ENCODE measurements at places on chromosomes 3 and 15. TPM values are rescaled to one million over a fixed set of nuclear protein-coding genes. Genes with fewer than 3 reads are reported as not detected.

DNA sequence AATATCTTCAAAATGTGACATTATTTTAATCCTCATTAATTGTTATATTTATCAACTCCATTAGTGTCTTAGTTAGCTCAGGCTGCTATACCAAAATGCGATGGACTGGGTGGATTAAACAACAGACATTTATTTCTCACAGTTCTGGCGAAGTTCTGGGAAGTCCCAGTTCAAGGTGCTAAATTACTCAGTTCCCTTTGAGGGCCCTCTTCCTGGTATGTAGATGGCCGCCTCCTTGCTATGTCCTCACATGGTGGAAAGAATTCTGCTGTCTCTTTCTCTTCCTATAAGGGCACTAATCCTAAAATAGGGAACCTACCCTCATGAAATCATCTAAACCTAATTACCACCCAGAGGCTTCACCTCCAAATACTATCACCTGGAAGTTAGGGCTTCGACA, 38.8 kb upstream of the DUT start:
- H3K4me1 ChIP-seq = no peaks in the 10 kb centered on the region
- no peaks in the 10 kb centered on the region for H3K27me3 ChIP-seq
- no peak overlapping the region for H3K27ac ChIP-seq
- no peaks in the 10 kb centered on the region for H3K36me3 ChIP-seq

DNA sequence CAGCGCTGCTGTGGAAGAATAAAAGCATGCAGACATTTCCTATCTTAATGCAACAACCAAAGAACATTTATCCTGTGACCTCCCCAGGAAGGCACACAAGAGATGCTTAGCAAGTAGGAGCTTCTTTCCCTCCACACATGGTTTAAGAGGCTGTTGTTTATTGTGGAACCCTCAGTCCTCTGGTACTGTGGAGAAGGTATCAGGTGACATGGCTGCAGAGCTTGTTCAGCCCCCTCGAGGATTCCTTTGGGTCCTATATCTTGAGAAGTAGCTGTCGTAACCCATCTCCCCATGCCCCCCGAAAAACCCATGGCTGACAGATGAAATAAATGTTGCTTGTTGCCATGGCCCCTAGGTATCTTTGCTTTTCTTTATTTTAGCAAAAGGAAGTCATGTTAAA, 20.3 kb upstream of the ETV5 start:
- peaks cover 2% of the 10 kb centered on the region for H3K4me1 ChIP-seq
- no peaks in the 10 kb centered on the region for H3K36me3 ChIP-seq
- H3K27me3 ChIP-seq = no peaks in the 10 kb centered on the region
- H3K4me3 ChIP-seq = no peak overlapping the region

FAN1 gene
- 12.7 TPM for polyA plus RNA-seq

GRCh38 chr3:106691476-106691875, 685.8 kb upstream of the CCDC54 start:
- no peaks in the 10 kb centered on the region for H3K27me3 ChIP-seq
- H3K27ac ChIP-seq = no peak overlapping the region
- DNase-seq = no peak
- no peak overlapping the region for H3K4me3 ChIP-seq
- H3K4me1 ChIP-seq = no peaks in the 10 kb centered on the region

- no peaks in the 10 kb centered on the region for H3K36me3 ChIP-seq
- no peak for DNase-seq
- H3K27me3 ChIP-seq = no peaks in the 10 kb centered on the region
- peak overlapping the region; percentile 26 for H3K27ac ChIP-seq
These were observed 401.2 kb upstream of the NR2F2 start for GRCh38 chr15:95929232-95929846.

CCK gene
- polyA plus RNA-seq = not detected

DNA sequence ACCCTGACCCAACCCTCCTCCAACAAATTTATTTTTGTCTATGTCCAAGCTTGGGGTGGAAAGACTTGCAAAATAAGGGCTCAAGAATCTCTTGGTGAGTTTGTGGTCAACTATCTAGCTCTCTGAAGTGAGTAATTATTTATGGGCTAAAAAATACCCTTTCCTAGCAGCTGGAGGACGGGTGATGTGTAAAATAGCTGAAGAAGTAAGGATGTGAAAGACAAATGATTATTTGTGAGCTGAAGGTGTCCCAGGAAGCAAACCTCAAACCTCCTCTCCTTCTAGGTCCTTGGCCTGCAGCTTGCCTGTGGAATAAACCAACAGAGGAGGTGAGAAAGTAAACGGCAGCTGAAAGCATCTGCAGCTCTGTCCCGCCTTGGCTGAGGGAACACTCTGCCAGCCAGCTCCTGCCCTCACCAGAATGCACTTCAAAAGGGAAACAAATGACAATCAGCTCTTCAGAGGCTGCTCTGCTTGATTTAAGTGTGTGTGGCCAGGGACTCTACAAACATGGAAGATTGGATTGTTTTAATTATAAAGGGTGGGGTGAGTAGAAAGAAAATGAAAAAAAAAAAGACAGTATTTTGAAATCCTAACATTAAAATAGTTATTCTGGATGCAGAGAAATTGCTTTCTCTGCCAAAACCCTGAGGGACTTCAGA, 60.3 kb downstream of the TM4SF4 start:
- no peak overlapping the region for H3K27ac ChIP-seq
- H3K36me3 ChIP-seq = no peaks in the 10 kb centered on the region
- peaks cover 32% of the 10 kb centered on the region for H3K4me1 ChIP-seq
- no peak for DNase-seq
- H3K27me3 ChIP-seq = no peaks in the 10 kb centered on the region

DNA sequence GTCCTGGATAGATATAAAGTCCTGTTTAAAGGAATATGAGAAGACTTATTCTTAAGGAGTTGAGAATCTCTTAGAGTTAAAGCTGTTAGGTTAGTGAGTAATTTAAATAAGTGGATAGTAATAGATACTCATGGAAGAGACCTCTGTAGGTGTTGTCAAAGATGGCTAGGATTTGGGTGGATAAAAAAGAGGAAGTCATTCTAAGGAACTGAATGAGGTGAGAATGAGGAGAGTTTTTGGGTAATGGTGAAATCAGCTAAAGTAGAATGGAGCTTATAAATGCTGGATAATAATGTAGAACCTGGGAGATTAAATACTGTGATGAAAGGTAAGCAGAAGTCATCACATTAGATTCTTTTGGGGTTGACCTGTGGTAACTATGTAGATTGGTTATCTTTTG, 8.1 kb downstream of the ARIH1 start:
- no peaks in the 10 kb centered on the region for H3K27me3 ChIP-seq
- no peak overlapping the region for H3K27ac ChIP-seq
- no peaks in the 10 kb centered on the region for H3K36me3 ChIP-seq
- no peak overlapping the region for H3K4me3 ChIP-seq
- peaks cover 18% of the 10 kb centered on the region for H3K4me1 ChIP-seq
- DNase-seq = no peak

DNA sequence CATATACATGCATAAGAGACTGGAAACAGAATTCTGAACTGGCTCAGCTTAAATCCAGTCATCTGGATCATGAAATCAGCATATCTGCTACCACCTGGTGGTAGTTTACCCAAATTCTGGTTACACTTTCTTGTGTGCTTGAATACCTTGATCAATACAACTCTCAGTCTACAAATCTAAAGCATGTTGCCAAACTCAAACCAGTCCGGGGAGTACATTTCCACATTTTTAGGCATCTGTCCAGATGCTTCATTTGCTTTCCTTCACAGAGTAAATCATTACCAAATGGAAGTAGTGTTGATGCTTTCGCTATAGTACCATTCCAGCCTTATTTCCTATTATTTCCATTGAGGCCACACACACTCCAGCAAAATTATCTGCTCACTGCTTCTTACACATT, 126.4 kb downstream of the P2RY1 start:
- H3K27me3 ChIP-seq = no peaks in the 10 kb centered on the region
- H3K27ac ChIP-seq = no peak overlapping the region
- no peak for DNase-seq
- no peaks in the 10 kb centered on the region for H3K36me3 ChIP-seq
- no peak overlapping the region for H3K4me3 ChIP-seq

DNA sequence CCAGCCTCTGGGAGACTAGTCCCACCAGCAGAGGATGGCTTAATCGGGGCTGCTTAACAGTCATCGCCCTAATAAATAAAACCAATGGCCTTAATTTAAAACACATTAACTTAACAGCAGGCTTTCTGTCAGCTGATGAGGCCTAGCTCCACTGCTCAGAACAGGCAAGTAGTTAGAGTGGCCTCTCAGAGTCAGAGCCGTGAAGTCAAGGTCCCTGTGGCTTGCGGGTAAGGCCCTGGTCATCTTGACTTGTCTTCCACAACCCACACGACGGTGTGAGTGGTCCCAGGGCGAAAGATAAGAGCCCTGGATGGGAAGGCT, 11.8 kb downstream of the XXYLT1 start:
- peak overlapping the region; percentile 60 for H3K27ac ChIP-seq
- peak overlapping the region; percentile 45 for H3K4me3 ChIP-seq
- DNase-seq = no peak
- no peaks in the 10 kb centered on the region for H3K27me3 ChIP-seq
- H3K4me1 ChIP-seq = peaks cover 7% of the 10 kb centered on the region

COL8A1 gene
- 27.3 TPM for polyA plus RNA-seq

DNA sequence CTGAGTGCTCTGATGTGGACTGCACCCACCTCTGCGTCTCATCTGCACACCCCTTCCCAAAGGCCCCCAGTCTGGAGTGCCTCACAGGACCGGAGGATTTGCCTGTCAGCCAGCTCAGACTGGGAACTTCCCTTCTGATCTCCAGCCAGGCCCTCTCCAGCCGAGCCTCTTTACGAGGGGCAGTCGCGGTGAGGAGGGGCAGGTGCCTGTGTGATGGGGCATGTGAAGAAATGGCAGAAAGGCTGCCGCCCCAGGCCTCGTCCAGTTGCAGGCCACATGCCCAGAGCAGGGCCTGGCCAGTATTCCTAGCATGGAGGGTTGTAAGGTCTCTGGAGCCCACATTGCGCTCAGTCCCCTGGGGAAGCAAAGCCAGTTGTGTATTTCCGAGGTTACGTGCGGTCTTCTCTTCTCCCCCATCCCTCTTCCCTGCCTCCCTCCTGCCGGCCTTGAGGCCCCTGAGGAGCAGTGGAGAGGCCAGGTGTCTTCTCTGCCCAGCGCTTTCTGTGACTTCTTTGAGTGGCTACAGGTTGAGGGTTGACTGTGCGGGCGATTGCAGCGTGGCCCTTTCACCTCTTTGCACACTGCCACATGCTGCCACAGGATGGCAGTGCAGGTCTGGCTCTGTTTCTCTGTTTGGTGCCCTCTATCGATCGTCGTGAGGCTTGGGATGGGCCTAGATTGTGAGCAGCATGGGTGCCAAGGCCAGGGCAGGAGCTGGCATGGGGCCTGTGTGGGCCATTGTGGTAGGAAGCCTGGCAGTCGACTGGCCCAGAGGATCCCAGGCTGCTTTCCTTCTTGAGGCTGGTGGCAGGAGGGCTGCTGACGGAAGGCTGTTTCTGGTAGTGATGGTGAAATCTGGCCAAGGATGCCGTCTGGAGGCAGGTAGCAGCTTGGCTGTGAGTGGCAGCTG, 5.3 kb downstream of the CLK3 start:
- no peaks in the 10 kb centered on the region for H3K36me3 ChIP-seq
- no peak for DNase-seq
- no peak overlapping the region for H3K27ac ChIP-seq
- no peaks in the 10 kb centered on the region for H3K27me3 ChIP-seq
